CD4-positive, alpha-beta T cell (primary cell): ENCODE measurements at places on chromosomes 12 and 14. TPM values are rescaled to one million over a fixed set of nuclear protein-coding genes. Genes with fewer than 3 reads are reported as not detected.

The SPATA7 gene
- total RNA-seq: 1.2 TPM

The ADAMTS20 gene
- total RNA-seq: not detected

DNA sequence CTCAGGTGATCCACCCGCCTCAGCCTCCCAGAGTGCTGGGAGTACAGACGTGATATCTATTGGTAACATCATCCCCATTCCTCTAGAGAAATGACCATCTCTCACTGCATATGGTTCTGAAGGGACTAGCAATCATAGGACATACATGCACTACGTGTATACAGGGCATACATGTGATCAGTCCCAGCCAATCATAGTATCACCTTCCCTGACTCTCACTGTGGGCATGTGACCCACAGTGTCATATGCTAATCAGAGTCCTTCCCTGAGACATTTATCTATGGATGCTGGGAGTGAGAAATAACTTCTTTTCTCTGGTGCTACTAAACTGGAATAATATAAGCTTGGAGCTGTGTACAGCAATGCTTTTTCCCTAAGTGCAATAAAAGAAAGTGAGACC is 12.1 kb upstream of the FBXW8 start:
- no peak for DNase-seq

- no peak for DNase-seq
Measured at GRCh38 chr12:85657836-85658630, 178.2 kb downstream of the RASSF9 start.

The MYF6 gene
- not detected for total RNA-seq

DNA sequence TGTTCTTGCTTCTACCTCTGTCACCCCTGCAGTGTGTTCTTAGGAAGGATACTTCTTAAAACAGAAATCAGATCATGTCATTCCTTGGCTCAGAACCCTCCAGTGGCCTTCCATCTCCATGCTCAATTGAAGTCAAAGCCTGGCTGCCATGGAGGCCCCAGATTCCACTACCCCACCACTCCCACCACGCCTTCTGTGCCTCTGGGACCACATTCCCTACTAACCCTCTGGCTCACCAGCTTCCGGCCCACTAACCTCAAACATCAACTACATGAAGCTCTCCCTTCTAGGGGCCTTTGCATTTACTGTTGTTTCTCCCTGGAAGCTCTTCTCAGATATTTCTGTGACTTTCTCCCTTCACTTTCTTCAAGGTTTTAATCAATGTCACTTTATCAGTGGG is 76.1 kb upstream of the REP15 start:
- no peak for DNase-seq

- no peak for DNase-seq
Measured at GRCh38 chr12:10849425-10849878, at the start of gene PRR4. TSS of gene PRR4 (minus strand) at chr12:10849475. CDS start at chr12:10849437, 38 bp downstream.

The KRT86 gene
- total RNA-seq: not detected

The AICDA gene
- total RNA-seq: not detected

The TRHDE gene
- total RNA-seq: not detected

GRCh38 chr12:110717037-110717436 is 25.7 kb downstream of the PPP1CC start:
- DNase-seq: no peak
